Cortex of kidney (tissue), 1 donor: ENCODE measurements at places on chromosomes 16 and 17.

- DNase-seq = no peak
These were observed 14.1 kb upstream of the CDK10 start for GRCh38 chr16:89672177-89672941.

- DNase-seq = no peak
These were observed 19.5 kb downstream of the PCTP start for GRCh38 chr17:55770196-55770870.

DNA sequence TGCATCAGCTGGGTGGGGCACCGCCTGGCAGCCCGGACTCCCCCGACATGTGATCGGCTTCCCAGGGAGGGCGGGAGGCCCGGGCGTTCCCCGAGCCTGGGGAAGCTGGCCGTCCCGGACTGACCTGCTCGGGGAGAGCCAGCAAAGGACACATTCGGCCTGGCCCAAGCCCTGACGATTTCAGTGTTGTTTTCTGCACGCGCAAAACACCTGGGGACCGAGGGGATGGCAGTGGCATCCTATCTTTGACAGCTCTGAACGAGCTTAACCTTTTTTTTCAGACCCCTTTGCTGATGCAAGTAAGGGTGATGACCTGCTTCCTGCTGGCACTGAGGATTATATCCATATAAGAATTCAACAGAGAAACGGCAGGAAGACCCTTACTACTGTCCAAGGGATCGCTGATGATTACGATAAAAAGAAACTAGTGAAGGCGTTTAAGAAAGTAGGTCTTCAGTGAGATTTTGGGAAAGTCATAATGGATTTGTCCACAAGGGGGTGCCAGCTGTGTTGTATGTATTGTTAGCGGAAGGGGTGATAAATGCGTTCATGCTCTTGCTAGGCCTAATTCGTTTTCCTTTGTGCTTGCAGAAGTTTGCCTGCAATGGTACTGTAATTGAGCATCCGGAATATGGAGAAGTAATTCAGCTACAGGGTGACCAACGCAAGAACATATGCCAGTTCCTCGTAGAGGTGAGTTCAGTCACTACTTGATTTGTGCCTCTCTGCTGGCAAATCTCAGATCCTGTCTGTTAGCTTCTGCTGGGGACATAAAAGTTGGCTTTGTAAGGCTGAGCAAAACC, 1.0 kb downstream of the EIF1 start:
- DNase-seq = no peak

DNA sequence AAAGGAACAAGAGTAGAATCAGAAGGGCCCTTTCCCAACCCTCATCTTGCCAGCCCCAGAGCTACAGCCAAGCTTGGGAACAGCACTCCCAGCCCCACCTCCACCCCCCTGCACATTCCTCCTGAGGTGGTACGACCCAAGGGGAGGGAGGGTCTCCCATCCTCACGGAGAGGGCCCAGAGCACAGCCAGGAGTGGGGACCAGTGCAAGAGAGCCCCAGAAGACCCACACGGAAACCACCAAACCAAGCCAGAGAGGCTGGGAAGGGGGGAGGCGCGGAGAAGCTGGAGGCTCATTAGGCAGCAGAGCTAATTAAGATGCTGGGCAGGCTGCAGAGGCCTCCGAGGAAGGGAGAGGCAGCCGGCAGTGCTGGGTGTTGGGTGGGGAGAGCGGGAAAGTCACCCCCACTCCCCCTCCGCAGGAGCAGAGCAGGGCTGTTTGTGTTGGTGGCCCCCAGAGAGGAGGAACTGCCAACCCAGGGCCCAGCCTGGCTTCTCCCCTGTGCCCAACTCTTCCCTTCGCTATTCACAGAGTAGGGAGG, 2.4 kb downstream of the CACNB1 start:
- no peak for DNase-seq

DNA sequence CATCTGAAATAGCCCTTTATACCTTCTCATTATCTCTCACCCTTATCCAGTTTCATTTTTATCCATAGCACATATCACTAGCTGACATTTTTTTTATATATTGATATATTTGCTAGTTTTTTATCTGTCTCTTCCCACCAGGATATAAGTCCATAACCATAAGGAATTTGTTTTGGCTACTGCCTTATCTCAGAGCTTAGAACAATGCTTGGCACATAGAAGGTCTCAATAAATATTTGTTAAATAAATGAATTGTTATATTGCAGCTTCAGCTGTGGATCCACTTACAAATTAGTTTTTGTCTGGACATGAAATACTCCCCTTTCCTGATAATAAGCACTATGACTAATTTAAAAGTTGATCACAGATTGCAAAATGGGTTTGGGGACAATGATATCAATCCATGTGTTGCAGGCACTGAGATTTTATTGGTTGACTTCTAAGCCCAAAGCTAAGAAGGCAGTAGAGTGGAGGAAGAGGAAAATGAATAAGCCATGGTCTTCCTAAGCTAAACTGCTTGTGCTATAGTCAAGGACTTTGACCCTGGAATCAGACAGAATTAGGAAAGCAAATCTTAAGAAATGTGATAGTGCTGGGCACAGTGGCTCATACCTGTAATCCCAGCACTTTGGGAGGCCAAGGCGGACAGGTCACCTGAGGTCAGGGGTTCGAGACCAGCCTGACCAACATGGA, 31.9 kb upstream of the YPEL2 start:
- no peak for DNase-seq

DNA sequence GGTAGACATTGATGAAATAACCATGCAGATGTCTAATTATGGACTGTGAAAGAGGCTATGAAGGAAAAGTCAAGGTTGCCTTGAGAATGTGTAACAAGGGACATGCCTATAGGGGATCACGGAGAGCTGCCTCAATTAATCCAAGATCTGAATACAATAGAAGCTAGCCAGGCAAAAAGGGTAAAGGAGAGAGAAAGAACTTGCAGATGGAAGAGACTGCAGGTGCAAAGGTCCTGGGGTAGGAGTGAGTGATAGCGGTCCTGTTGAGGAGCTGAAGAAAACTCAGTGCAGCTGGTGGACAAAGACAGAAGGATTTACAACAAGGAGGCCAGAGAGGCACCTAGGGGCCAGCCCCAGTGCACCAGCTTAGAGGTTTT, 15.9 kb upstream of the TNS4 start:
- DNase-seq = no peak

- no peak for DNase-seq
These were observed 23.9 kb upstream of the NOS2 start for GRCh38 chr17:27824176-27824715.

DNA sequence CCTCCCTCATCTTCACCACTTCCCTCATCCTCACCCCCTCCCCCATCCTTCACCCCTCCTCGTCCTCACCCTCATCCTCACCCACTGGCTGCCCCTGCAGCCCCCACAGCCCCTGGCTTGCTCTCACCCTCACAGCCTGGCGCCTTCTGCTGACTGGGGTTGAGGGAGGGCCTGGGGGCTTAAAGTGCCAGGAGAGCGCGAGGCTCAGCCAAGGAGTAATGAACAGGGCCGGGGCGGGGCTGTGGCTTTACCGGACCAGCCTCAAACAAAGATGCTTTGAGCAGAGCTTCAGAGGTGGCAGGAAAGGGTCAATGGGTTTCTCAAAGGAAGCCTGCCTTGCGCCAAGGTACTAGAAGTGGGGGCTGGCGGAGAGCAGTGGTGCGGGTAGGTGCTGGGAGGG, at the start of gene PRSS33:
Gene PRSS33 (minus strand): TSS at position 155 of the 400 bp plus-strand sequence. CDS start 1,013 bp downstream, outside the sequence.
- DNase-seq = no peak

DNA sequence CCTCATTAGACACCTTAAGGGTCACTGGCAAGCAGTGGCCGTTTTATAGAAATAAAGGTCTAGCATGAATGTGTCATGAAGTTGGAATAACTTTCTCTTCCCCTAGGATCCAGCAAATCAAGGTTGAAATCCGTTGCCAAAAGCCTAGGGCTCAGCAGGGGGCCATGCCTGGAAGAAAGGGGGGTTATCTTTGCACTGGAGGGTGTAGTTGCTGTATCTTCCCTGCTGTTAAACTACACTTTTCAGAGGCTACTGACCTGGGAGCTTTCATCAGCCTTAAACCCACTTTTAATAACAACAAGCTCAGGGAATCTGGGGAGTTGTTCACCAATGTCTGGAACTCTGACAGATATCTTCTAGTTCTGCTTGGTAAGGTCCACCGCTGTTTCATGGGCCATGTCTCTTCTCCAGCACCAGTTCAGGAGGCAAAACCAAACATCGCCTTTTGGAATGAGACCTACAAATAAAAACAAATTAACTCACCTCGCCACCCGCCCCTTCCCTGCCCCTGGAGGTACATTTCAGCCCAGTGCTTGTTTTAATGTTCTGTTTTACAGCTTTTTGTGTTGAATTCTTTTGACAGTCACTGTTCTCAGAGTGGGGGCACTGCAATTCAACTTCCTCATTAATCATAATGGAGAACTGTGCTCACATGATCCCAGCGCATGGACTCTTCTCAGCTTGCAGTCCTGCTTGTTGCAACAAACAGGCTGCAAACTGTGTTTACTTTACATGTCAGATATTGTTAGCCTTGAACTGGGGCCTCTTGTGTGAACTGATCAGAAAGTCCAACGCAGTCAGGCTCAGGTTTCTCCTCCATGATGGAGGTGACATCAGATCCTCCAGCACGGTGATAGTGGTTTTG, 508.7 kb downstream of the KCNJ2 start:
- no peak for DNase-seq

DNA sequence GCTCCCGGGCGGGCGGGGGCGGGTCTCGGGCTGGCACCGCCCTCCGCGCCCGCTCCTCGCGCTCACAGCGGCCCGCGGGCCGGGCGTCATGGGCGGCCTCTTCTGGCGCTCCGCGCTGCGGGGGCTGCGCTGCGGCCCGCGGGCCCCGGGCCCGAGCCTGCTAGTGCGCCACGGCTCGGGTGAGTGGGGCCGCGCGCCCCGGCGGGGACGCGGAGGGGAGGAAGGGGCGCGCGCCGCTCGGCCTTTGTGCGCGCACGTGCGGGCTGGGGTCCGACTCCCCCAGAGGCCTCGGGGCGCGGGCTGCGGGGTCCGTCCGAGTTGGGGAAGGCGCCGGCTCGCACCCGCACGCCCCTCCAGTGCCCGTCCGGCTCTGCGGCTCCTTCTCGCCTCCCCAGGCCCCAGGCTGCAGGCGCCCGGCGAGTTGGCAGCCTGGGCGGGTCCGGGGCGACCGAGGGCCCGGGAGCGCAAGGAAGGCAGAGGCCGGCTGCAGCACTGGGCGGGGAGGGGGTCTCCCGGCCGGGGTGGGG, at the start of gene NME4:
Gene NME4 (plus strand): TSS at position 65 of the 527 bp plus-strand sequence. CDS start 24 bp downstream, at position 89.
- no peak for DNase-seq

- DNase-seq = no peak
These were observed 492.5 kb upstream of the HSBP1 start for GRCh38 chr16:83315271-83315670.

DNA sequence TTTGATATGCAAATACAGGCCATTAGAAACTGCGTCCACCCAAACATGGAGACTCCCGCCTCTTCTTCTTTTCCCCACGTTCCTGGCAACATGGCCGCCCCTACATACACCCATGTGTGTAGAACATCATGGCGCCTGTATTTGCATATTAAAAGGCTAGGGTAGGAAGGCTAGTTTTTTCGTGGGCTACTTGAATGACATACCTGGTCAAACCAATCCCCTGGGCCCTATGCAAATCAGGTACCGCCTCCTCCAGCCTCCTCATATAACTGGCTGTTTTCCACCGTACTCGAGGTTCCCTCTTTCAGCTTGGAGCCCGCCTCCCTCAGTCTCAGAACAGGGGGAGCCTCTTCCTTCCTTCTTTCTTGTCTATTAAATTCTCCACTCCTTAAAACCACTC, 840 bp upstream of the CD300LB start:
- no peak for DNase-seq

DNA sequence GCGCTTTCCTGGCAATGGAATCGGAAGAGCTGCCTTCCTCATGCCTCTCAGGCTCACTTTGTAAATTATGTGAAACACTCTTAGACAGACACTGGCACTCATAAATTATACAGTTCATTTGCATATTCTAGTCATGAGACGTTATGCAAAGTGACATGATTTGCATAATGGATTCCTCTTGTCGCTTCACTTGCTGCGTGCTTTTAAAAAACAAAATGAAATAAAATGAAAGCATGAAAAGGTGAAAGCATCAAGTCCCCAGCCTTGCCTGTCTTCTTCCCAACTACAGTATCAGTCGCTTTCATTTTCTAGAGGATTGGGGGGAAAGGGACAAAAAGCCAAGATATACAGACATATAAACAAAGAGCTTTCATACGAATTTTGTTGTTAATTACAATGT, 252.8 kb upstream of the PMFBP1 start:
- no peak for DNase-seq

- DNase-seq = no peak
These were observed 22.2 kb upstream of the PIK3R6 start for GRCh38 chr17:8889458-8890210.

GRCh38 chr17:41131979-41132378, 8.0 kb upstream of the KRTAP4-12 start:
- no peak for DNase-seq

DNA sequence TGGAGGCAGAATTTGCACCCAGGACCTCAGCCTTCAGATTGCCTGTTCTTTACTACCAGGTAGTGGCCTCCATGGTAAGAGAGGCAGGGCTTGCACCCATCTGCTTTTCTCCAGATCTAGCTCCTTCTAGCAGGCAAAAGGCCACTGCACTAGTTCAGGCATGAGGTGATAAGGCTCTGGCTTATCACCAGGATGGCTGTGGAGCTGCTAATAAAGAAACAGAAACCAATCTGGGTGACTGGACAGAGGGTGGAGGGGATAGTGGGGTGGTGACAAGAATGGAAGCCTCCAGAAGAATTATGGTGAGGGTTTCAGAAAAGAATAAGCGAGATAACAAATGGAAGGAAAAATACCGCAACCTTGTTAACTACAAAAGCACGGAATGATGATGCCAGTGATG, 15.5 kb upstream of the SUPT4H1 start:
- no peak for DNase-seq

DNA sequence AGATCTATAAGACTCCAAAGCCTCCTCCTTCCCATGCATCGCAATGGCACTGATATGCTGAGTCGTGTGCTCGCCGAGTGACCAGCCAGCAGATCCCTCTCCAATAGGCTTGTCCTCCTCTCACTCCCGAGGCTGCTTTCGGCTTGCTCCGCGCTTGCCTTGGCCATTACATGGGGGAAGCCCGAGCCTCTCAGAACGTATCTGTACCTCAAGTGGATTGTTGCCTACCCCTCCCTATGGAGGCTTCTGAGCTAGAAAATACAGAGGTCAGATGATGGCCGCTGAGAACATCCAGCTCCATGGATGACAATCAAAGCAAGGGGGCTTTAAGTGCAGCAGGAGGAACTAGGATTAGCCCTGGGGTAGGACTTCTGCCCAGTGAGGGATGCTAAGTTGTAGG, 7.7 kb upstream of the NLRP1 start:
- no peak for DNase-seq

DNA sequence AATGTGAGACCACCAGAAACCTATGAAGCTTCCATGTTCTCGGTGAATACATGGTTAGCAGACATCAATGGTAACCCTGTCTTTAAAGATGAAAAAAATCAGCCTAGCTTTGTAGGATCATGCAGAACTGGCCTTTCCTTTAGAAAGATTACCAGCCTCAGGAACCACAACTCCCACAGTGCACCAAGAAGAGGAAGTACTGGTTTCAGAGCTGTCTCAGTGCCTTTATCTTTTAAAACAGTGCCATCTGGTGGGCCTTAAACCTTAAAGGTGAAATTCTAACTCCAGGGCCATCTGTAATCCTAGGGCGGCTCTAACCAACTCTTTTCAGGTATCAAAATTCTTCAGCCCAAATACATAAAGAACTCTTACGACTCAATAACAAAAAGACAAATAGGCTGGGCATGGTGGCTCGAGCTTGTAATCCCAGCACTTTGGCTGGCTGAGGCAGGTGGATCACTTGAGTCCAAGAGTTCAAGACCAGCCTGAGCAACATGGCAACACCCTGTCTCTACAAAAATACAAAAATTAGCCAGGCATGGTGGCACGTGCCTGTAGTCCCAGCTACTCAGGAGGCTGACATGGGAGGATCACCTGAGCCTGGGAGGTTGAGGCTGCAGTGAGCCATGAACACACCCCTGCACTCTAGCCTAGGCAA, 5.4 kb downstream of the ATPAF2 start:
- no peak for DNase-seq
